ENCODE measurements at places on chromosomes 3 and 15.
A peak's percentile ranks its signal among the peaks of the same experiment; 100 is the strongest.

DNA sequence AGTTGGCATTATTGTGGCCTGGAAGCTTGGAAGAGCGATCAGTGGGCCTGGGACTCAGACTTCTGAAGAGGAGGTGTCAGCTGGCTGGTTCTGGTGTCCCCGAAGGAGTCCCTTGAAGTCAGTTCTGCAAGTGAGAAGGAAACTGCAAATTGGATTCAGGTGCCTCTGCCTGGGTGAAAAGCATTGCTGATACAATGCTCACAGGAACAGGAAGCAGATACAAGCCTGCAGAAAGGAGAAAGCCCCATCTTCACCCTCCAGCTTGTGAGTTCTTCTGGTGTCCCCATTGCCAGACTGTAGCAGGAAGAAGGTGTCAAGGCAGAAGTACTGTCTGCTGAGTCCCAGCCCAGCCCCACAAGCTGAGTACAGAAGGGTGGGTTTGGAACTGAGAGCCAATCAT, 271.3 kb downstream of the PLOD2 start:
- DNase-seq, result no peak

GRCh38 chr3:178777718-178778411, 241.6 kb downstream of the KCNMB2 start:
- peak; percentile 3 for DNase-seq

- DNase-seq, result no peak
Measured at GRCh38 chr3:10509325-10509724, 3.9 kb upstream of the ATP2B2 start.

DNA sequence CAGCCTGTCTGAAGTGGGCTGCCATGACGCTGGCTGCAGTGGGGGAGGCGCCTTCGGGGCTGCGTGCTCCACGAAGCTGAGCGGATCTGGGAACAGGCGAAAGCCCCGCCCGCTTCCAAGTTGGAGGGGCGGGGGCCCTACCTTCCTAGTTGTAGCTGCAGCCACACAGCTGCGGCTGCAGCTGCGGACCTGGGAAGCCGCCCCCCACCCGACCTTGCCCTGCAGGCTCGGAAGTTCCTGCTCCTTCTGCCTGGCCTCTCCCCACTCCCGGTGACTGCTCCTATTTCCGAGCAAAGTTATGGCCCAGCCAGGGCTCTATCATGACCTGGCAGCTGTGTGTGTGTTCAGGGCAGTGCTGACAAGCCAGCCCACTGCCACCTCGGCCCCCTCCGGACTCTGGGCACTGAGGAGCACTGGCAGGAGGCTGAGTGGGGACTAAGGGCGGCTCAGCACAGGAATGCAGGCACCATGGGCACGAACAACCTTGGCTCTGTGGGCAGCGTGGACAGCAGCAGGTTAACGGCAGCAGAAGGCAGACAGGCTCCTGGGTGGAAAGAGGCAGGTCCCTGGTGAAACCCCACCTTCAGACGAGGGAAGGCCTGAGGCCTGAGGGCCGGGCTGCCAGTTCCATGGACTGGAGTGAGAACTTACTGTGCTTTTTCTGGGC, 352.4 kb upstream of the TMCO5A start:
- no peak for DNase-seq

DNA sequence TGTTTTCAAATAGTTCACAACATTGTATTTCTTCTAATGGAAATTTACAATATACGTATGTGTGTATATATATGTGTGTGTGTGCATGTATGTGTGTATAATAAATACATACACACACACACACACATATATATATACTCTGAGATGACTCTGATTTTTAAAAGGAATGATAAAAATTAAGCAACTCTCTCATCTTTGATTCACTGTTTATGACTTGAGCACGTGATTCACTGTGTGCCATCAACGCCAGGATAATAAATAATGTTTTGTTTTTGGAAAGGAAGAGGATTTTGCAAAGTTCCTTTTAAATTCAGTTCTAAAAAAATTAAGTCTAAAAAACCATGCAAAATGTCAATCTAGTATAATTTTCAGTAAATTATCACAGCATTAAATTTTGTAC, 132.4 kb downstream of the P3H2 start:
- DNase-seq, result no peak

- no peak for DNase-seq
Measured at GRCh38 chr3:167305340-167305890, 74.7 kb downstream of the ZBBX start.

- no peak for DNase-seq
Measured at GRCh38 chr3:175187586-175187985, 328.5 kb downstream of the NAALADL2 start.

DNA sequence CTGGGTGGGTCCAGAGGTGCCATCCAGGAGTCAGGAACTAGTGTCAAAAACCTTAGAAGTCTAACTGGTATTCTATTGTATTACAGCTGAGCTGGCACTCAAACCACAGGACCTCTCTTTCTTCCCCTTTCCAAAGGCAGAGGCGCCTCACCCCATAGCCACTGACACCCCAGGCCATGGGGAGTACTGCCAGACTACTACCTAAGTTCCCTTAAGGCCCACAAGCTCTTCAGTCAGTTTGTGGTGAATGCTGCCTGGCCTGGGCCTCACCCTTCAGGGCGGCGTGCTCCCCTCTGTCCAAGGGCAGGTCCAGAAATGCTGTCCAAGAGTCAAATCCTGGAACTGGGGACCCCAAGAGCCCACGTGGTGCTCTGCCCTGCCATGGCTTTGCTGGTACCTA, 43.0 kb upstream of the FGF7 start:
- DNase-seq, result no peak

DNA sequence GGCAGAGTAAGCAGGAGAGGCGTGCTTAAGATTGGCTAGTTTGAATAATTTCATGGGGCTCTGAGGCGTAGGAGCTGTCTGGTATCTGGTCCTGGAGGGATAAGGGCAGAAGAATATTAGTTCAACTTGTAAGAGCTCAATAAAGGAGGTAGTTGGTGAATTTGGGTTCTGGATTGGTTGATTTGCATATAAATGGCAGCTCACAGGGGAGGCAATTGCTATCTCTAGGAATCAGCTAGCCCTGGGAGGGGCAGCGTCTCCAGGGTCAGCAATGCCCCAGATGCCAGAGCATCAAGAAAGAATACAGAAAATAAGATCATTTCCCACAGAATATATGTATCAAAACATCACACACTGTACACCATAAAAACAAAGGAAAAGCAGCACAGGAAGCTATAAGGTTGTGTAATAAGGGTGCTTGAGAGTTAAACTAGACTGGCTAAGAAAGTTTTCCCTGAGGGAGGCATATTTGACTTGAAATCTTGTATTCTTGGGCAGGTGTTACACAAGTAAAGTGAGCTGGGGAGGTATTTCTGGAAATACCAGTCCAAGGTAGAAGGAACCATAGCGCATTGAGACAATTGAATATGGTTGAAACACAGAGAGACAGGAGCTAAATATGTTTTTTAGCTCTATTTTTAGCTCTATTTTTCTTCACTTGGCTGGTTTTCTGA, 6.1 kb downstream of the MOBP start:
- no peak for DNase-seq

DNA sequence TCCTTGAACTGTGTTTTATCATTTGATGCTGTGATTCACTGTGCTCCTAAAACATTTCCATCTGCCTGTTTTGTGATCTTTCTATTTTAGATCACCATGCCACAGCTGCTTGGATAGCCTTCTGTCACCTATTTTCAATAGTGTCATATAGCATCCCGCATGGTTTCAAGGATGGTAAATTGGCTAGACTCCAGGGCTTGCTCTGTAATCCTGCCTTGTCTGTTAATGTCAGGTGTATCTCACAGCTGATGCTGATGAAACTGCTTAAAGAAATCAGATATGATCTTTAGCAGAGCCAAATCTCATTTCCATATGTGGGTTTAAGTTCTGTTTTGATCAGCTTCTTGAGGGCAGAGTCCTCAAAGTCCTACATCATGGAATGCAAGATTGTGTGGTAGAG, 182.2 kb downstream of the UBE2E2 start:
- no peak for DNase-seq

Measured in non-pigmented ciliary epithelial cell (primary cell).